ENCODE measurements at places on chromosomes 11 and 22. TPM values are rescaled to one million over a fixed set of nuclear protein-coding genes. Genes with fewer than 3 reads are reported as not detected.

DNA sequence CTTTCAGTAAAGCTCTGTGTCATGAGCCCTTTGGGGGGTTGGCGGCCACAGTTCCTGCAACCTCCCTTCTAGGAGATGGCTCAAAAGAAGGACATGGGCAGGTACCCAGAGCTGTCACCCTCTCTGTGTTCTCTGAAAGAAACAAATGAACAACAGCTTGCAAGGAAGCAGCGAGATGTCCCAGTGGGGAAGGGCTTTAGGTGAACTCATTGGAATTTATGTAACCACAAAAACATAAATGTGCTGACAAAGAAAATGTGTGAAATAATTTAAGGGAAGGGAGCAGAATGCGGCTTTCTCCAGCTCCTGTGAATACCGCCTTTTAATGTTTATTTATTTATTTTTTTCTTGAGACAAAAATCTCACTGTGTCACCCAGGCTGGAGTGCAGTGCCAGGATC lies 3.3 kb downstream of the PARVG start:
- no peak for DNase-seq
- no peaks in the 10 kb centered on the region for H3K36me3 ChIP-seq
- no peak overlapping the region for H3K27ac ChIP-seq
- H3K4me3 ChIP-seq: no peak overlapping the region

GRCh38 chr11:128610721-128611617 lies 23.6 kb upstream of the ETS1 start:
- H3K4me3 ChIP-seq: no peak overlapping the region
- H3K36me3 ChIP-seq: no peaks in the 10 kb centered on the region
- H3K27me3 ChIP-seq: no peaks in the 10 kb centered on the region
- H3K4me1 ChIP-seq: no peaks in the 10 kb centered on the region

DNA sequence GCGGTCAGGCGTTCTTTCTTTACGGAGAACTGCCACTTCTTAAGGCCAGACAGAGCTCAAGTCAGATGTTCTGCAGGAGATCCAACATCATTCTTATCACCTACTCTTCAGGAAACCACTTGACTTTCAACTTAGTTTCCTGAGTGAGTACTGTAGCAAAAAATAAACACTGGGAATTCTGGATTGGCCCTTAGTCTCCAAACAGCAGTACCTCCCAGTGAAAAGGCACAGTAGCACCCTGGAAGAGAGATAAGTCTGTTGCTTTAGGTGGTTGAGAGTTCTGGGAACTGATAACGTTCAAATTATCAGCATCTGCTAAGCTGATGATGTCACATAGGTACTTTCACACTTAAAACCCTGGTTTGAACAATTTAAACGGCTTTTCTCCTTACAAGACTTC lies 971.8 kb upstream of the TENM4 start:
- H3K27me3 ChIP-seq: no peaks in the 10 kb centered on the region
- no peaks in the 10 kb centered on the region for H3K36me3 ChIP-seq
- DNase-seq: no peak
- H3K4me3 ChIP-seq: no peak overlapping the region

DNA sequence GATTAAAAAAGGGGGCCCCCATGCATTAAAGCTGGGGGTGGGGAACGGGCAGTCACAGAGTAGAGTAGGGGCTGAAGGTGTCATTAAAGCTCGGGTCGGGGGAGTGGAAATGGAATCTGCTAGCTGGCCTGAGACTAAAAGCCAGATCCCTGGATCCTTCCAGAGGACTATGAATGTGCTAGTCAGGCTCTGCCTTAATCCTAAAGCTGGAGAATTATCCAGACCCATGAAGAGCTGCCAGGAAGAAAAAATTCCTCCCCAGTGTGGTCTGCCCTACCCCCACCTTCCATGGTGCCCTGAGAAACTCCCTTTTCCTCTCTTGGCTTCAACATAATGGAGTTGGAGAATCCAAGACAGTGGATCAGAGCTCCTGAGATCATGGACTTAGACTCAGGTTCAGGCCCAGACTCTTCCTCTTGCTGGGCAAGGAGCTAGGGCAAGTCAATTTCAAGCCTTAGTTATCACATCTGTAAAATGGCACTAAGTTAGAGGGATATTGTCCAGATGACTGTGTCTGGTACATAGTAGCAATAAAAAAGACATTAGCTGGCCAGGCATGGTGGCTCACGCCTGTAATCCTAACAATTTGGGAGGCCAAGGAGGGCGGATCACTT lies 24.0 kb upstream of the SMTN start:
- H3K36me3 ChIP-seq: no peaks in the 10 kb centered on the region
- H3K4me3 ChIP-seq: no peak overlapping the region
- no peaks in the 10 kb centered on the region for H3K27me3 ChIP-seq
- DNase-seq: no peak
- no peaks in the 10 kb centered on the region for H3K4me1 ChIP-seq
- H3K27ac ChIP-seq: peak overlapping the region; percentile 89

- no peaks in the 10 kb centered on the region for H3K36me3 ChIP-seq
- H3K27me3 ChIP-seq: no peaks in the 10 kb centered on the region
- no peak for DNase-seq
- no peak overlapping the region for H3K4me3 ChIP-seq
- no peaks in the 10 kb centered on the region for H3K4me1 ChIP-seq
These were observed 75.7 kb downstream of the KIAA1671 start for GRCh38 chr22:25027959-25028840.

DNA sequence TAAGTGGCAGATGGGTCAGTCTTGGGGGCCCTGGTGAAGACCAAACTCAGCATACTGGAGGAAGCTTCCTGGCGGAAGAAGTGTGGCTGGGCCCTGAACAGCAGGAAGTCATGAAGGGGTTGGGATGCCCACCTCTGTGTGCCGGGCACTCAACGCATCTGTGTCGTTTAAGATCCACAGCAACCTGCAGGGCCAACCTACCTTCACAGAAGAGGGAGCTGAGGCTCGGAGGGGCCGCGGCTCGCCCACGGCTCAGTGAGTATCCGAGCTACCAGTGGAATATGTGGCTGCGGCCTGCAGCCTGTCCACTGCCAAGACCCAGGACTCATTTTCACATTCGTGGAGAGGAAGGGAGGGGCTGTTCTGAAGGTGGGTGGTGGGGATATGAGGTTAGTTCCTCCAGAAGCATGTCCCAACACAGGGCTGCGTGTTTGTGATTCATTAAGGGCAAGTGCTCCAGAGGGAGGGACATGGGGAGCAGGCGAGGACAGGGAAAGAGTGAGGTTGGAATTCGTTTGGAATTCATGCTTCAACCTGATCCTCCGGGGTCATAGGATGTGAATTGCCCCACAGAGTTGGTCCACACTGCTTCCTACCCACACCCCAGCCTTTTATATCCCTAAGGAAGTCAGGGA lies 99.6 kb downstream of the MPPED1 start:
- H3K4me1 ChIP-seq: no peaks in the 10 kb centered on the region
- peak overlapping the region; percentile 55 for H3K27ac ChIP-seq
- H3K4me3 ChIP-seq: no peak overlapping the region
- peak; percentile 70 for DNase-seq
- no peaks in the 10 kb centered on the region for H3K36me3 ChIP-seq
- no peaks in the 10 kb centered on the region for H3K27me3 ChIP-seq

DNA sequence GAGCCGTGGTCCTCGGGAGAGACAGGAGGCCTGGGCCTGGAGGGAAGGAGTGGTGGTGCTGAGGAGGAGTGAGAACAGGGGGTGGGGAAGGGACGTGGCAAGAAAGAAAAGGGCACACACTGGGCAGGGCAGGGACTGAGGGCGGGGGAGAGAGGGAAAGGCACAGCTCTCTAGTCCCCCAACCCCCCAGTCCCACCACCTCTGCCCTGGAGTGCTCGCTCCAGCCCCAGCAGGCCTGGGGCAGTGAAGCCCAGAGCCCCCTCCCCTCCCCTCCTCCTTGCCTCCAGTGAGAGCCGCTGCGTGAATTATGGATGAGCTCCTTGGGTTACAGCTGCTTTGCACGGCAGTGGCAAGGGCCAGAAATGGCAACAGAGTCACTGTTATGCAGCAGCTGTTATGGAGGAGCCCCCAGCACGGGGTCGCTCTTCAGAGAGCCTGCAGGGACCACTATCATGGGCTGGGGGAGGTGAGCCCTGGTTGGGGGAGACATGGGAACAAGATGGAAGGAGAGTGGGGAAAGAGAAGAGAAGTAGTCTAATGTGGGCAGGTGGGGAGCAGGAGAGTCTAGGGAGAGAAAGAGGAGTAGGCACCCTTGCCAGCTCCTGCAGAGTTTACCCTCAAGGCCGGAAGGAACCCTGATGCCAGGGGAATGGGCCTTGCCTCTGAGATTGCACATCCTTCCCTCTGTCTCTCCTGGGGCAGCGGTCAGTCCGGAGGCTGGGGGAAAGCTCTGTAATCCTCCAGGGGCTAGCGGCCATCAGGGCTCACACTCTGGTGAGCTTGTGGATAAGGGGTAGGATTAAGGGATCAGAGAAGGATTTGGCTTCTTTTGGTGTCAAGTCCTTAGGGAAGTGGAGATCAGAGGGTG lies 3.6 kb downstream of the RTN4RL2 start:
- H3K27me3 ChIP-seq: peaks cover 9% of the 10 kb centered on the region
- DNase-seq: no peak
- H3K4me1 ChIP-seq: no peaks in the 10 kb centered on the region
- H3K27ac ChIP-seq: no peak overlapping the region
- H3K36me3 ChIP-seq: no peaks in the 10 kb centered on the region

- H3K4me3 ChIP-seq: no peak overlapping the region
- no peak for DNase-seq
- H3K27ac ChIP-seq: peak overlapping the region; percentile 34
- no peaks in the 10 kb centered on the region for H3K4me1 ChIP-seq
- H3K27me3 ChIP-seq: no peaks in the 10 kb centered on the region
- H3K36me3 ChIP-seq: no peaks in the 10 kb centered on the region
These were observed 17.7 kb downstream of the NAV2 start for GRCh38 chr11:19730373-19730772.

DNA sequence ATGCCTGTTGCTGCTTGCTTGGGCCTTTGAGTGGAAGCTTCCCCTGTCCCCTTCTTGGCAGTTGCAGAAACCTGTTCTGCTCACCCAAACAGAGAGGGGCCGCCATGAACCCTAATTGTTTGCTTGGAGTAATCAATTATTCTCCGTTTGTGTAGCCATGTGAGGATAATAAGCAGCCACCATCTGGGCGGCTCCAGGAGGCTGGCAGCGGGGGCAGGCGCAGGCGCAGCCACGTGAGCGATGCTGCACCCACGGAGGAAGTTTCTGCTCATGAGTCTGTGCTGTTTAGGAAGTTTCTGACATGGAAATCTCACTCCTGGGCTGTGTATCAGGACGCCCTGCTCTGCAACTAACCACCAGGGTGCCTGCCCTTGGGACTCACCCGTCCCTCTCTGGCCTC lies 90.1 kb downstream of the MPPED1 start:
- no peaks in the 10 kb centered on the region for H3K36me3 ChIP-seq
- no peak overlapping the region for H3K27ac ChIP-seq
- H3K4me1 ChIP-seq: no peaks in the 10 kb centered on the region
- no peak for DNase-seq

The OR4A16 gene
- not detected for total RNA-seq

The CFAP300 gene
- total RNA-seq: 8.3 TPM

The USP2 gene
- total RNA-seq: 3.8 TPM

The CLDN5 gene
- 301 TPM for total RNA-seq

The NRXN2 gene
- 1.8 TPM for total RNA-seq
